Testis (tissue), 5 donors: ENCODE measurements at places on chromosomes 1 and 21. TPM values are rescaled to one million over a fixed set of nuclear protein-coding genes. Genes with fewer than 3 reads are reported as not detected.

GRCh38 chr21:26956813-26957212 lies 10.1 kb downstream of the ADAMTS5 start:
- no peak overlapping the region for H3K27ac ChIP-seq
- no peaks in the 10 kb centered on the region for H3K27me3 ChIP-seq
- H3K4me3 ChIP-seq, result no peak overlapping the region

DNA sequence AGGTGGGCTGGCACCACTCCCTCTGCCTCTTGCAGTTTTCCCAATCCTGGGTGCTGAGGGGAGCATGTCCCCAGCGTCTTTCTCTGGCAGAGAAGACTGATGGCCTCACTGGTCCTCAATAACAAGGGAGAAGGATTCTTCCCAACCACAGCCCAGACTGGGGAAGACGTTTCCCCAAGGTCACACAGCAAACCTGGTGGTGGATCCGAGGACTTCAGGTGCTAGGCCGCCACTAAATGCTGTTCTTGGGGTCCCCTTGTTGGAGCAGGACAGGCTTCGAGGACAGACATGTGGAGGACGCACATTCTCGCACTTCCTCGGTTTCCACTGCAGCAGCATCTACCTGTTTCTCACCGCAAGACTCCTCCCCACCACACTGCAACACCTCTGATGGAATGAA lies 30.9 kb upstream of the PAX7 start:
- H3K27ac ChIP-seq, result no peak overlapping the region
- H3K27me3 ChIP-seq, result no peaks in the 10 kb centered on the region
- H3K4me3 ChIP-seq, result no peak overlapping the region
- no peaks in the 10 kb centered on the region for H3K36me3 ChIP-seq
- DNase-seq, result no peak
- no peaks in the 10 kb centered on the region for H3K4me1 ChIP-seq

GRCh38 chr1:53091841-53092645 lies 30.0 kb downstream of the PODN start:
- no peaks in the 10 kb centered on the region for H3K27me3 ChIP-seq

DNA sequence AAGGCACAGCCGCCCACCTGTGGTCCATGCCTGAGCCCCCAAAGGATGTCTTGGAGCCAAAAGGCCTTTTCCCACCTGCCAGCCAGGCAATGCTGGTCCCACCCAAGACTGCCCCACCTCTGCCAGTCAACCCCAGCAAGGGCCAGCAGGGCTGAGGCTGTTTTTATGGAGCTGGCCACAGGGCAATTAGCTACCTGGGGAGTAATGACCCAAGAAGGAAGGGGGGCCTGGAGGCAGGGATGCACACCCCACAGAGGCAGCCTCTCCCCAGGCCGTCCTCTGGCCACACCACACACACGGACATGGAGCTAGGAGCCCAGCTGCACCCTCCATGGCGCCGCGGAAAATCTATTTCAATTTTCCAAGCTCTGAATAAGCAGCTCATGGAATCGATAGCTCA lies 27.2 kb downstream of the CHD5 start:
- H3K4me3 ChIP-seq, result no peak overlapping the region
- H3K27me3 ChIP-seq, result no peaks in the 10 kb centered on the region
- H3K36me3 ChIP-seq, result no peaks in the 10 kb centered on the region
- no peak for DNase-seq
- no peaks in the 10 kb centered on the region for H3K4me1 ChIP-seq
- no peak overlapping the region for H3K27ac ChIP-seq

- no peaks in the 10 kb centered on the region for H3K4me1 ChIP-seq
- no peak overlapping the region for H3K27ac ChIP-seq
- no peaks in the 10 kb centered on the region for H3K36me3 ChIP-seq
- no peak for DNase-seq
- H3K4me3 ChIP-seq, result no peak overlapping the region
- no peaks in the 10 kb centered on the region for H3K27me3 ChIP-seq
Observed at GRCh38 chr21:37799211-37800056, 116.8 kb downstream of the KCNJ6 start.

DNA sequence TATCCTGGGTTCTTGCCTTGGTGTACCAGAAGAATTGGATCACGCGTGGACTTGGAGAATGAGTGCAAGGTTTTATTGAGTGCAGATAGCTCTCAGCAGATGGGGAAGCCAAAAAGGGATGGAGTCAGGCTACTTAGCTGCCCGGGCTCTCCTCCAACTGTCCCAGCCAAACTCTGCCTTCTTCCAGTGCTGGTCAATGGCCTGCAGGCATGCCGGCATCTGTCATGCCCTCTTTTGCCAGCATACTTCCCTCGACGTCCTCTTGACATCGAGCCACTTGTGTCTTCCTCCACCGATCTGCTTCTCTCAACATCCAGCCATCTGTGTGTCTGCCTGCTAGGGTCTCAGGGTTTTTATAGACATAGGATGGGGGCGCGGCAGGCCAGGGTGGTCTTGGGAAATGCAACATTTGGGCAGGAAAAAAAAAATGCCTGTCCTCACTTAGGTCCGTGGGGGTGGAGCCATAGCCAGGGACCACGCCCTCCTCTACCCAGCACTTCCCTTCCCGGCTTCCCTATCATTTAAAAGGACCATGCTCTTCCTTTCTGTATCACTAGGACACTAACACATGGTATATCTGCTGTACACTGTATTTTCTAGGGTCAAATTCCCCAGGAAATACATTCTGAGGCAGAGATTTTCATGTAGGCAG lies 47.0 kb upstream of the BCAR3 start:
- DNase-seq, result no peak
- H3K27me3 ChIP-seq, result no peaks in the 10 kb centered on the region
- no peaks in the 10 kb centered on the region for H3K36me3 ChIP-seq
- H3K27ac ChIP-seq, result no peak overlapping the region
- no peak overlapping the region for H3K4me3 ChIP-seq

GRCh38 chr1:85297855-85298629 lies 21.6 kb upstream of the BCL10 start:
- H3K27ac ChIP-seq, result no peak overlapping the region
- H3K27me3 ChIP-seq, result no peaks in the 10 kb centered on the region
- H3K4me3 ChIP-seq, result no peak overlapping the region
- no peaks in the 10 kb centered on the region for H3K36me3 ChIP-seq

DNA sequence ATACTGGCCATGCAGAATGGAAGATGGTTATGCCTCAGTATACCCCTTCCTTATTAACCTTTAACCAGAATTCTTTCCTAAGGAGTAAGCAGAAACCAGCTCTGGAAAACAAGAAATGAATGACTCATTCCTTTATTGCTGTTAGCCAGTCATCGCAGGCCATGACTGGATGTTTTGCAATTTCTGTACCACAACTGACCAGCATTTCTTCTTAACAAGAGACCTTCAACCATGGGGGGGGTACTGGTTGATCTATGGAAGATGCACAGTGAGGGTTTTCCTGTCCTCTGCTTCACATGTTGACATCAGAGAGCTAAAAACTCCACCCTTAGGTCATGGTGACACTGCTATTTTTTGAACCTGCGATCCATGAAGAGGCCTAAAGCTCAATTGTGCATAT lies 28.0 kb upstream of the RNF2 start:
- no peak overlapping the region for H3K4me3 ChIP-seq
- no peak overlapping the region for H3K27ac ChIP-seq
- no peaks in the 10 kb centered on the region for H3K27me3 ChIP-seq
- no peaks in the 10 kb centered on the region for H3K4me1 ChIP-seq
- DNase-seq, result no peak
- H3K36me3 ChIP-seq, result no peaks in the 10 kb centered on the region

DNA sequence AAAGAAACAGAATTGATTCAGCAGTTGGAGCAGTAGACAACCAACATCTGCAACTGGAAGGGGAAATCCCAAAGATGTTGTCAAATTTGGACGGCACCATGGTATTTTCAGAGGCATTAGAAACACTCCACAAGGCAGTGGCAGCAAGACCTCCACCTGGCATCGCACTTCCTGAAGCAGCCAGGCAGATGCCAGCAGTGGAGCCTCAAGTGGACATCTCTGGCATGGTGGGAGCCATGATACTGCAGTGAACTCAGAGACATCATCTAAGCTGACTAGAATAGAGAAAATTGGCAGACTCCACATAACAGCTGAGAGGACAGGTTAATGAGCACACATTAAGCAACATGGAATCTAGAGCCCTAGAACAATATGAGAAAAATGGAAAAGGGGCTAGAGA lies 33.9 kb upstream of the RGS8 start:
- H3K27ac ChIP-seq, result no peak overlapping the region
- no peaks in the 10 kb centered on the region for H3K4me1 ChIP-seq
- H3K27me3 ChIP-seq, result no peaks in the 10 kb centered on the region
- no peak overlapping the region for H3K4me3 ChIP-seq
- no peaks in the 10 kb centered on the region for H3K36me3 ChIP-seq

DNA sequence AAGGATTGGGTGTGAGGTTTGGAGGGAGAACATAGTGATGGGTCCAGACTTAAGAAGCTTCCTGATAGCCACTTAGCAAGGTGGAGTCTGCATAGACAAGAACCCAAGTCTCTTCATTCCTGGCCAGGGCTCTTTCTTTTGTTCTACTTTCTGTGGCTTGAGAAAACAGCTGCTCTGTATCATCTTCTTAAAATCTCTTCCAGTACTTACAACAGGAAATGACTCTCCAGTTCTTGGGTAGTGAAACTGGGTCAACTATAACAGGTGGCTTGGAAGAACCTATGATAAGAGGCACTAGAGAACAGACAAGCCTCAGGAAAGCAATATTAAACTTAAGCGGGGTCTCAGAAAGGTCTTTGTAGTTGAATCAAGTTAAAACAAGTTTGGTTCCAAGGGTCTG lies 148.1 kb upstream of the USP24 start:
- H3K27me3 ChIP-seq, result no peaks in the 10 kb centered on the region
- H3K4me3 ChIP-seq, result no peak overlapping the region
- no peak for DNase-seq
- H3K36me3 ChIP-seq, result no peaks in the 10 kb centered on the region
- peak overlapping the region; percentile 74 for H3K27ac ChIP-seq

GRCh38 chr1:153001382-153001781 lies at the start of gene SPRR3:
SPRR3 (plus strand) TSS chr1:153001749; CDS start chr1:153003021, 1,272 bp downstream.
- H3K4me3 ChIP-seq, result no peak within 1 kb of the TSS
- no peaks in the 10 kb centered on the region for H3K4me1 ChIP-seq
- no peaks in the 10 kb centered on the region for H3K36me3 ChIP-seq
- no peak within 1 kb of the TSS for H3K27ac ChIP-seq
- no peak for DNase-seq

DNA sequence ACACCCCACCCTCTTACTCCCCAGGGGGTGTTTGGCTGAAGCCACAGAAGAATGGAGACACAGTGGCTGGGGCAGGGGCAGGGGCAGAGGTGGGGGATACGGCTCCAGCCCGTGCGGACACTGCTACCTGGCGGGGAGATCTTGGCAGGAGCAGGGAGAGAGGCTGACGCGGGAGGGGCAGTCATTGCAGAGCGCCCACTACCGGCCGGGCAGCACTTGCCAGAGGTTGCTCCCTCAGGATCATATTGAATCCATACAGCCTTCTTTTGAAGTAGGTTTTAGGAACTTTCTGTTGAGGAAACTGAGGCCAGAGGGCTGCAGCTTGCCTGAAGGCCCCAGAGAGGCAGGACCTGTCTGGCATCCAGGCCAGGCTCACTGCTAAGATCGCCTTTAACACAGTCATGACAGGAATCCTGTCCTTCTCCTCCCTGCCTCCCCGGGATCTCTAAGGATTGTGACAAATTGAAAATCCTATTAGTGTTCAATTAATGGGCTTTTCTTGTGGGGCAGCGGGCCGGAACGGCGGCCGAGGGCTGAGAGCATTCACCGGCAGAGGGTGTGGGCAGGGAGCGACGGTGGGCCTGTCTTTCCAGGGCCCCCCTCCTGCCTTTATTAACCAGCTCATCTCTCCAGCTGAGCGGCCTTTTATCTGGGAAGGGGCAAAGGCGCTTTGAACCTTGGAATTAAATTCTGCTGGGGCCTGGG lies 65.5 kb upstream of the WNT4 start:
- no peak overlapping the region for H3K4me3 ChIP-seq
- DNase-seq, result no peak
- H3K36me3 ChIP-seq, result no peaks in the 10 kb centered on the region
- H3K27ac ChIP-seq, result no peak overlapping the region

The GPATCH3 gene
- total RNA-seq, result 16.5 TPM

The LENEP gene
- total RNA-seq, result not detected

The SEC16B gene
- total RNA-seq, result 5.9 TPM

The SLAMF7 gene
- 0.68 TPM for total RNA-seq

The RAVER2 gene
- total RNA-seq, result 7.1 TPM

The RAP1GAP gene
- 8.0 TPM for total RNA-seq
